ENCODE measurements at places on chromosomes 4 and X. TPM values are rescaled to one million over a fixed set of nuclear protein-coding genes. Genes with fewer than 3 reads are reported as not detected.

Gene NSG1
- total RNA-seq, result 13.3 TPM

DNA sequence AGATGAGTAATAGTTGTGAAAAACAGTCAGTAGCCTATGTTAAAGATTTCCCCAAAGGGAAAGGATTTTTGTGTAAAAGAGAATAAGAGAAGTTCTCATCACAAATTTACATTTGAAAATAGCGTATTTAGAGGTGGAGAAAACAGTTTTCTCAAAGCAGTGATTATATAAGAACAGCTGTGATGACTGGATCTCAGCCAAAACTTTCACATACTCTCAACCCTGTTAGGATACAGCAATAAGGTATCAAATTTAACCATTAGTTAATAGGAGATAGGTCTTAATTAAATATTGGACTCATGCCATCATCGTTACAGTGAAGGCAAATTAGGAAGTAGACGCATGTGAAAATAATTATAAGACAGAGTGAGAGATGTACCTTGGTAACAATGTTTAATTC lies 622.7 kb downstream of the PCDH18 start:
- DNase-seq, result no peak

DNA sequence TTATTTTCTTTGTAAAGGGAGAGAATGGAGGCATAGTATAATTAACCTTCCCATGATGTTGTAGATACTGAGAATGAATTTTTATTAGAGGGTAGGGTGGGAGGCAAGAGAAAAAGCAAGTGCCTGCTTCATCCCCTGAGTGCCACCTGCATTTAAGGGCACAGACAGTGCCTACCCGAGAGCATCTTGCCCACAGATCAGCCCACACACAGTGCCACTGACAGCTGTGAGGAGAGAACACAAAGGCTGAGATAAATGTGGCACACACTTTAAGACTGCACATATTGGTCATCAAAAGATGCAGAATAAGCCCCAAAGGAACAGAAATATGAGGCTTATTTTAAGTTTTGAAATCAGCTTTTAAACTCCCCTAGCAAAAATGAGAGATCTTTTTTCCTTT lies 250.8 kb downstream of the SLC39A8 start:
- no peak for DNase-seq

- DNase-seq, result no peak
These were observed 82.0 kb downstream of the IRF2 start for GRCh38 chr4:184392316-184392715.

GRCh38 chr4:18419780-18420179 lies 398.2 kb upstream of the LCORL start:
- DNase-seq, result no peak

All from skin of body (tissue), 3 donors.